ENCODE measurements at places on chromosomes 7 and 10.

GRCh38 chr10:16724509-16724908 lies 92.7 kb downstream of the RSU1 start:
- DNase-seq = no peak

DNA sequence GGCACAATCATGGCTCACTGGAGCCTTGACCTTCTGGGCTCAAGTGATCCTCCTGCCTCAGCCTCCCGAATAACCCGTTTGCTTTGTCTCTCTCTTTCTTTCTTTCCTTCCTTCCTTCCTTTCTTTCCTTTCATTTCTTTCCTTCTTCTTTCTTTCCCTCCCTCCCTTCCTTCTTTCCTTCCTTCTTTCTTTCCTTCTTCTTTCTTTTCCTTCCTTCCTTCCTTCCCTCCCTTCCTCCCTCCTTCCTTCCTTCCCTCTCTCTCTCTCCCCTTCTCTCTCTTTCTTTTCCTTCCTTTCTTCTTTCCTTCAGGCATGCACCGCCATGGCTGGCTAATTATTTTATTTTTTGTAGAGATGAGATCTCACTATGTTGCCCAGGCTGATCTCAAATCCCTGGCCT lies 57.9 kb upstream of the NPTX2 start:
- no peak for DNase-seq

DNA sequence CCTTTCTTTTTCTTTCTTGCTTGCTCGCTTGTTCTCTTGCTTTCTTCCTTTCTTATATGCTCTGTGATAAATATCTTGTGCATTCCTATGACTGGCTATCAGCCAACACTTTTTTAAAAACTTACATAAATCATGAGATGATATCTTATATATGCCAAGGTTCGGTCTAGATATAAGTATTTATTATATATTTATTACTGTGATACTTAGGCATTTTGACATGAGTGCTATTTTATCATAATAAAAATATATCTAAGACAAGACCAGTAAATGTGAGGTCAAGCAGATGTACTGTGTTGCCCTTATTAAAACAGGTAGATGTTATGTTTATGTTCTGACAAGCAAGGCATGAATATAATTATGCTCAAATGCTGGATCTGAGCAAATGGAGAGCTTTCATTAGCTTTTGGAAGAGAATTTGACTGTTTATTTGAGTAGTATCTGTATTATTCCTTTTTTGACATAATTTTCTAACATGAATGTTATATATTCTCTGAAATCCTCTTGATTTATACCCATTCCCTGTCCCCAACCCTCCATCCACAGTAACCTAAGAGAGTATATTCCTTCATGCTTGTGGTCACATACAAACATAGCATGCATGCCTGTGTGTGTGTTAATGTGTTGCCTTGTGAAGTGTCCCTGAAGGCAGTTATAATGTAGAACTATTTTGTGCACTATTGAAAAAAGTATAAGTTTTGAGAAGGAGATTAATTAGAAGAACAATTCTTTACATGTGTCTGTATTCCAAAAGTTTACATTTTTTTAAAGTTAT lies 158.0 kb downstream of the HDAC9 start:
- DNase-seq = no peak

DNA sequence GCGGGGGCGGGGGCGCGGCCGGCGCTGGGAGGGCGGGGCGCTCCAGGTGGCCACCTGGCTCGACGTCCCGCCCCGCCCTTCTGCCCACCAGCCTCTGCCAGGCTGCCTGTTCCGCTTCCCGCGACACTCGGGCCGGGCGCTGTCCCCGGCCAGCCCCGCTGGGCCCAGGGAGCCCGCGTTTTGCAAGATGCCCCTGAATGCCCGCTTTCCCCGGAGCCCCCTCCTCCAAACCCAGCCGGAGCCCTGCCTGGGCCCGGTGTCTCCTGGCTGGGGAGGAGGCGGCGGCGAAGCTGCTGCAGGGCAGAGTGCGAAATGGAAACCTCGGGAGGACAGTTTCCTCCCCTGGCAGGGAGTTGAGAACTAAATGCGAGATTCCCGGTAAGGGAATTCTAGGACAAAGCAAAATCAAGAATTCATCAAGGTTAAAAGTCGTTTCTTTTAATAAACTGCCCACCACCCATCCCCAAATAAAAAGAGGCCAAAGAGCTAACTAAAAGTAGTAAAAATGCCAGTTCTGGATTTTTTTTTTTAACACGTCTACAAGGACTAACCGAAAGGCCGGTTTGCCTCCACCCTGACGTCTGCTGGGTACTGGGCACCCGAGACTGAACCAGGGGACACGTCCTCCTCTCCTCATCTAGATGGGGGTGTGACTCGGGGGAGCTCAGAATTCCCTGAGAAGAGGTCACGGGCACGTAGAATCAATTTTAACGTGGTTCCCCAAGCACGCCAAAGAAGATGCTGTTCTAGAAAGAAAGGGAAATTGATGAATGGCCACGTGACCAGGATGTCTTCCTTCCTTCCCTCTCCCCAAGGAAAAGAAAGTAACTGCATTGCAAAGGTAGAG lies 200.4 kb upstream of the NFE2L3 start:
- DNase-seq = no peak

DNA sequence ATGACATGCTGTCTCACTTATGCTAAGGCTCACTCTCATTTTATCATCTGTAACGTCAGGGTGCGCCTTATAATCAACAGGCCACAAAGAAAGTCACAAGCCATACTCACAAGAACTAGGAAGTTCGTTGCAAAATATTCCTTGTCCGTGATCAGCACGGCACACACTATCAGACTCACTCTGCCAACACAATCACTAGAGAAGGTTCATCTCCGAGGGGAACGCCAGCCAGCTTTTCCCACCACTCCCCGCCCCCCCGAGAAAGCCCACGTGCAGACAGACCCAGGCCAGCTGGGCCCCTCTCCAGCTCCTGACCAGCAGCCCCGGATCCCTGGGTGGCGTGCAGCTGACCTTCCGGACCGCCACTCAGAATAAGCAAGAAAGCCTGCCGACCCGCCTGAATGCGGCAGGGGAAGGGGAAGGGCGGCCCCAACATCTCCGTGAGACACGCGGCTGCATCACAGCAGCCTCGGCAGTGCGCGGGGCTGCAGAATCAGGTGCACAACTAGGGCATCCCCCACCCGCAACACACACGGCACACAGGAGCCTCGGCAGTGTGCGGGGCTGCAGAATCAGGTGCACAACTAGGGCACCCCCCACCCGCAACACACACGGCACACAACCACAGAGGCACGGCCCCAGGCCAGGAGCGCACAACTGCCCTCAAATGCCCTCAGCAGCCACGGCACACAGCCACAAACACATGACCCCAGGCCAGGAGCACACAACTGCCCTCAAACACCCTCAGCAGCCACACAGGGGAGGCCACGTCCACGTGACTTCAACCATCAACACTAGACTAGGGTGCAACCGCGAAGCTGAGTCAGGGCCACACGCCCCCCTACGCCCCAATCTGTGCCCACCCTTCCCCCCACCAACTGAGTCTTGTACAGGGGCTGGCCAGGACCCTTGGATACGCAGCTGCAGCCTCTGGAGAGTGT lies 2.5 kb upstream of the GPR146 start:
- DNase-seq = no peak

GRCh38 chr7:148264933-148265557 lies 325.5 kb upstream of the C7orf33 start:
- DNase-seq = peak; percentile 62

DNA sequence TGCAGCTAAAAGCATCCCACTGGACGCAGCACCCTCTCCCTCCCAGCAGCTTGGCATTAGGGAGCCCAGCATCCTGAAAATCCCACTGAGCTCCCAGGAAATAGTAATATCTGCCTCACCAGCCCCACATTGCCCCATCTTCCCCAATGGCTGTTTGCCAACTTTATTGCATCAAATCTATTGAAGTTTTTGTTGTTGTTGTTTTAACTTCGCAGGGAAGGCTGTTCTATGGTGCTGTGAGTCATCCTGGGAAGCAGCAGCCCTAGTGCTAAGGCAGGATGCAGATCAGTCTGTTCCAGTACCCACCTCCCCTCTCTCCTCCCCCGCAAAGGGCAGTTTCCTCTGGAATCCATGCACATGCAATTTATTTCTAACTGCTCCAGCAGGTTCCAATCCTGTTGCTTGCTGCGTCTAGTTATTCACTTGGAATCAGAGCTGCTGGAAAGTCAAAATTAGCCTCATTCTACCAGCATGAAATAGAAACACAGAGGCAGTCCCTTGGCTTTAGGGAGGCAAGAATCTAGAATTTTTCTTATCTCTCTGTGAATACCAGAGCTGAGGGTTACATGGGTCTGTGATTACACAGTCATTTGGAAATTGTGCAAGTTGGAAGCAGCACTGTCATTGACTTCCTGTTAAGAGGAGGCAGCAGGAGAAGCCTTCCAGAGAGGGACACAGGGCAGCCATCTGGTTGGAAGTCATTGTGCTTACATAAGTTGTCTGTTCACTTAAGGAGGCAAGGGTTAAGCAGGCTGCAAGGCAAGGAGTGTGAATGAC lies 115.9 kb upstream of the CACUL1 start:
- no peak for DNase-seq

- DNase-seq = no peak
Measured at GRCh38 chr10:69665474-69666320, 35.6 kb downstream of the FAM241B start.

DNA sequence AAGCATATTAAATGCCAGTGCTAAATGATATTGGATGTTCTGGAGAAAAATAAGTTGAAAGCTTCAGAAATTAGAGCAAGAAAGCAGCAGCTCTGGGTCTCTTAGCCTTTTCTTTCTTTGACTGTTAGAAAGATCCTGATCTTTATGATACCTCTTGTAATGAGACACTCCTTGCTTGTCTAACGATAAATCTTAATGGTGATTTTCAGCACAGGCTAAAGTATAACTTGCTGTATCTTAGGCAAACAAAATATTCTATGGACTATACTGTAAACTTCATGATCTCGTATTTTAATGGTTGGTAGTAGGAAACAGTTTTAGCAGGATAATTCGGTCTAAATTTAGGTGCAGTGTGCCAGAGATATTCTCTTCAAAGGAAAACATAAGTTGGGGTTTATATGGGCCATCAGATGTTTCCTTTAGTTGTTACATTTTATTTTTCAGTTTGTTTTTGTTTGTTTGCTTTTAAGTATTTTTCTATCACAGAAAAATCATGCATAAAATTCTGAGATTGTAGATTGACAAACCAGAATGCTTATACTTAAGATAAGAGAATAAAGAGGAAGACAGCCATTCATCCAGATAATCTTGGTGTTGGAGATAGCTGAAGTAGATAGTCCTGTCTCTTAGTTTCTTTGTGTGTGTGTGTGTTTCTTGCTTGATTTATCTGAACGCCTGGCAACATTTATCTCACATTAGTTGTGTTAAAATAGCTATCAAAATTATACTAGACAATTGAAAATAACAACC lies 4.7 kb downstream of the CASD1 start:
- peak; percentile 3 for DNase-seq
